ENCODE measurements at places on chromosomes 4 and X.

DNA sequence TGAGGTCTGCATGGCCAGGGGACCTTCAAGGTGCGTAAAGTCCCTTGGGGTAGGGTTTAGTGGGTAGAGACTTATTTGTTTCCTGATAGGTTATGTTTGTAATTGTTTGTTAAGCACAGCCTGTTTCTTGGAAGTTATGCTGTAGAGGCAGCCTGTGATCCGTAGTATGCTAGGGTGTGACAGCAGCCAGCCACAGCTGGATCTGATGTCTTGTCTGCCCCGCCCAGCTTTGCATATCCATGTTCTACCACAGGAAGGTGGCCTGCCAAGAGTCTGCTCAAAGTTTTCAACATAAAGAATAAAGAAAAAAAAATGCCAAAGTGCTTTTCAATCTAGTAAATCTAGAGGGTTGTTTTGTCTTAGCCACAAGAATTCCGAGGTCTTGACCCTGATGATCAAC lies 19.1 kb upstream of the PRRG3 start:
- DNase-seq, result no peak

DNA sequence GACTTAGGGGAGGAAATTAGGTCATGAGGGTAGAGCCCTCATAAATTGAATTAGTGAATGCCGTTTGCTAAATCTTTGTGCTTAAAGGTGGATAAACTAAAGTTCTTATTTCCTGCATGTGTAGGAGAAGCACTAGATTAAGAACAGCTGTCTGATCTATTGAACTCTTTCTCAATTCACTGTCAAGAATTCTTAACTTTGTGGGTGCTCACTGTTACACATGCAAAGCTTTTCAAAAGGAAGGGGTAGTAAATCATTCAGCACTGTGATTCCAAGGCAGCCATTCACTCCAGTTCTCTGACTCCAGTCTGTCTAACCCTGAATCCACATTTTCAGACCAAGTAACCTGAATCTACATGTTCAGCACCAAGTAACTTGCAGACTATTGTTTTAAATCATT lies 1520.1 kb downstream of the PCDH18 start:
- peak; percentile 6 for DNase-seq

GRCh38 chr4:4267981-4268380 lies 20.0 kb upstream of the TMEM128 start:
- DNase-seq, result peak; percentile 25

GRCh38 chrX:38896724-38897298 lies 95.6 kb downstream of the MID1IP1 start:
- no peak for DNase-seq

GRCh38 chrX:110421500-110422455 lies 63.1 kb downstream of the RTL9 start:
- no peak for DNase-seq

- DNase-seq, result no peak
Observed at GRCh38 chr4:52014903-52015302, 5.3 kb downstream of the LRRC66 start.

DNA sequence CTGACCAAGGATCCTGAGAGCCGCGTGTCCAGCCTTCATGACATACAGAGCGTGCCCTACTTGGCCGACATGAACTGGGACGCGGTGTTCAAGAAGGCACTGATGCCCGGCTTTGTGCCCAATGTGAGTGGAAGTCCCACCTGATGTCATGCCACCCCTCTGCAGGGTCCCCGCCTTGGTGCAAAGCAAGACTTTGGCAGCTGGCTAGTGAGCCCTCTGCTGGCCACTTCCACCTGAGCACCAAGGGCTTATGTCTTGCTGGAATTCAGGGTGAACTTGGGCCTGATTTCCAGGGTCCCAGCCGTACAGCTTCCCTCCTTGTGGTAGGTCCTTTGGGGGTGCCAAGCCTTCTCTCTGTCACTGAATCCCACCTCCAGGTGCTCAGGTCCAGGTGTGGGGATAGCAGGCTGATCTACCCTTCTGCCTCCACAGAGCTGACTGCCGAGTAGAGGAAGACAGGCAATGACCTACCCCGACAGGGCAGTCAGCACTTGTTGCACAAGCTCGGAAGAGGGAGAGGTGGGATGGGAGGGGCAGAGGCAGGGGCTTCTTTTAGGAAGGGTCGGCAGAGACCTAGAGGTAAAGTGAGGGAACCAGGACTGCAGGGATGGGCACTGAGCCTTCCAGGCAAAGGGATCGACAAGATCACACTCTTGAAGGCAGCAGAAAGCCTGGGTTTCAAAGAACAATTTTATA lies 248.1 kb downstream of the EVC2 start:
- peak; percentile 18 for DNase-seq

DNA sequence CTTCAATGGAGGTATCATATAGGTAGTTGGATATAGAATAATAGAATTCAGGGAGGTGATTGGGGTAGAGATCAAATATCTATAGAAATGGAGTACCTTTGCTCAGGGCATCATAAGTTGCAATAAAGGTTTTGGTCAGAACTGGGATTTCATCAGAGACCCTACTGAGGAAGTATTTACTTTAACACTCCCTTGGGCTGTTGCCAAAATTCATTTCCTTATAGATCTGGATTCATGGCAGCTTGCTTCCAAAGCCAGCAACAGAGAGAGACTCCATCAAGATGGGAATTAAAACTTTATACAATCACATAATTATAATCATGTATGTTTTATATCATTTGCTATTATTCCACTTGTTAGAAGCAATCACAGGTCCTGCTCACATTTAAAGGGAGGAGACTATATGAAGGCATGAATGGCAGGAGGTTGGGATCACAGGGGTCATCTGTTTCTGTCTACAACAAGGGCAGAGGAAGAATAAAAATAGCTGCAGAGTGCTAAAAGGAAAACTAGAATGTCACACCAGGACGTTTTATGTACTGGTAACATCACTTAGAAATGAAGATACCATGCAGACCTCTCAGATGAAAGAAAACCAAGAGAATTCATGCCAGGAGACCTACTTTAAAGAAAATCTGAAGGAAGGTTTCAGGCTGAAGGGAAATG lies 902.1 kb upstream of the LCORL start:
- no peak for DNase-seq

DNA sequence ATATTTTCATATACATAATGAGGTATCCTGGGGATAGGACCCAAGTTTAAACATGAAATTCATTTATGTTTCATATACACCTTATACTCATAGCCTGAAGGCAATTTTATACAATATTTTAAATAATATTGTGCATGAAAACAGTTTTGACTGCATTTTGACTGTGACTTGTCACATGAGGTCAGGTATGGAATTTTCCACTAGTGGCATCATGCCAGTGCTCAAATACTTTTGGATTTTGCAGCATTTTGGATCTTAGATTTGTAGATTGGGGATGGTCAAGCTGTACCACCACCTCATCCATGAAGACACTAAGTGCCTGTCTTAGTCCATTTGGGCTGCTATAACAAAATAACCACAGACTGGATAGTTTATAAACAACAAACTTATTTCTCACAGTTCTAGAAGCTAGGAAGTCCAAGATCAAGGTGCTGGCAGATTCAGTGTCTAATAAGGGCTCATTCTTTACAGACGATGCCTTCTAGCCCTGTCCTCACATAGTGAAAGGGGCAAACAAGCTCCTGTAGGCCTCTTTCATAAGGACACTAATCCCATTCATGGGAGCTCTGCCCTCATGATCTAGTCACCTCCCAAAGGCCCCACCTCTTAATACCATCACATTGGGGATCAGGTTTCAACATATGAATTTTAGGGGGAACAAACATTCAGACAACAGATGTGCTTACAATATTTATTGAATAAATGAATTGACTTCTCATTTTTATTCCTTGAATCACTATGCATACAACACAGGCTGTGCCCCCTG lies 9.4 kb downstream of the NUDT6 start:
- no peak for DNase-seq

DNA sequence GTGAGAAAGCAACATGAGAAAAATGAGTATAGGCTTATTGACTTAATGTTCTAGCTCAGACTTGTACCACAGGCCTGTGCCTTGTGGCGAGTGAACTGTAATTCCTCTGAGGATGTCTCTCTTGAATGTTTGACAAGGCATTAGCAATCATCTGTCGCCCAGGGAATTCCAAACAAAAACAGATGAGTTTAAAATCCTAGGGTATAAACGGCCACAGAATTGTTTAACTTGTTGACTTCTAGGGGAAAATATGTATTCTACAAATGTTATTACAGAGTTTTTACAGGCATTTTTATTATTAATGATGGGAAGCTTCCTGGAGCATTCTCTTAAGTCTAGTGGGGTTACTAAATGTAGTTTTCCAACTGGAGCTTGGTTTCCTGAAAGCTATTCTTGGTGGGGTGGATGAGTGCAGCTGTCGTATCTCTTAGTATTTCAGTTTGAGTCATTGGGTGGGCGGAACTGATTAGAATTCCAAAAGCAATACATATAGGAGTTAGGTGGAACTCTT lies 40.6 kb downstream of the ARHGAP10 start:
- peak; percentile 82 for DNase-seq

- DNase-seq, result no peak
Observed at GRCh38 chr4:79425586-79425985, 17.6 kb upstream of the GK2 start.

GRCh38 chr4:10192331-10192730 lies 75.7 kb upstream of the WDR1 start:
- no peak for DNase-seq

GRCh38 chr4:151422854-151423253 lies 13.9 kb downstream of the FHIP1A start:
- no peak for DNase-seq

DNA sequence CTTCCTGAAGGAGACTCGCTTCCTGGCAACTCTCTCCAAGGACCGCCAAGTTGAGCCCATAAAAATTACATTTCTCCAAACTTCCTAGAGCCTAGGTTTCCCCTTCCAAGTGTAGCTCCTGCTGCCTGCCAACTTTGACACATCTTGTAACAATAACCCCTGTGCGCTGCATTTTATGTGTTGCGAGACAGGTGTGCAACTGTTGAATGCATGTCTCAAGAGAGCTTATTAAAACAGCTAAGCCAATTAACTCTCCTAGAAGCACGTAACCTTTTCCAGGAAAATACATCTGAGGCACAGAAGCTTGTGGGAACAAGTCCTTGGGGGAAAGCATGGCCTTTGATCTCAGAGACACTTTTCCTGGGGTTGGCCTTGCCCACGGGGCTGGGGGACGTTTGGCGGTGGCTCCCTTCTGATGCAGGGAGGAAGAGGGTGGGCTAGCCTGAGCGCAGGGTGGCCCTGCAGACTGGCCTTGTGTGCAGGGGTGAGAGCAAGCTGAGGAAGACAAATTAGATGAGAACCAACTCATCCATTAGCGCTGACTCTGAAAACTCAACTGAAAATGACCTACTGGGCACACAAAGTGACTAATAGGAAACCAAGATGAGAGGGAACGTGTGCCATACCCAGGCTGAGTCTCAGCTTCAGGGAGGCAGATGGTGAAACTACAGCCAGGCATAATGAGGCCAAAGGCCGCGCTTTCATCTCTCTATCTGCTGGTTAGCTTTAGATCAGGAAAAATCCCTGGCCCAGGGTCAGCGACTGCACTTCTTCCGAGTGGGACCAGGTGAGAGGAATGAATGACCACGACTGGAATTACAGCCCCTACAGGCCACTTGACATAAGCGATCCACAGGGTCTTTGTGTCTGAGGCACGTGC lies 75.3 kb downstream of the ENPP6 start:
- DNase-seq, result no peak

GRCh38 chrX:107823456-107823855 lies 2.2 kb upstream of the MID2 start:
- peak; percentile 49 for DNase-seq

DNA sequence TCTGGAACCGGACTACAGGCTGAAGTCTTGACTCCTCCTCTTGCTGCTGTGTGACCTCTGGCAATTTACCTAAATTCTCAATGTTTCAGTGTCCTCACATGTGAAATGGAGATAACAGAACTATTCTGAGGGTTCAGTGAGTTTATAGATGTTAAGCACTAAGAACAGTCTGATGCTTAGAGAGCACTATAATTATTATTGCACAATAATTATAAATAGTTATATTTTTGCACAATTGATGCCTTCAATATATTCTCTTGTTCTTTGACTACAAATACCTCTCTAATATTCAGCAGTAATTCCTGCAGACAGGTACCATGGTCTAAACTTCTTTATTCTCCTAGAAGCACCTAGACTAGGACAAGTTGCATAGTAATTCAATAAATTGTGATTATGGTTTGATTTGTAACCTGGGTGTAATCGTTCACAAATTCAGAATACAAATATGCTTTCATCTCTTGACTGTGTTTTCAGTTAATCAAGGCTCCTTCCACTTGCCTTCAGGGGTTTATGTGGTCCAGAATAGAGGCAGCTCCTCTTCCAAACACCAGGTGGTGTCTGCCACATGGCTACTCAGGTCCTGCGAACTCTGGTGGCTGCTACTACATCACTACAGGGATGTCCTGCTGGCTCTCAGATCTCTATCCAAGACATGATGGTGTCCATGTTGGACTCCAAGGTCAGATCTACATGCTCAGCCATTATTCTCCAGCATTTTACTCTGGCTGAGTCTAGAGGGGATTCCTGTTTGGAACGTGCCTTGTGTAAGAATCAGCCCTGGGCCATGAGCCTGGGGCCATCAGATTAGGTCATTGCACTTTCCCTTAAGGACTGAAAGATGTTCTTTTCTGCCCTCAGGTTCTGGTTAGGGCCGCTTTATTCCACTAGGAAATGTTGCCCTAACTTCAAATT lies 103.4 kb downstream of the QRFPR start:
- DNase-seq, result no peak

DNA sequence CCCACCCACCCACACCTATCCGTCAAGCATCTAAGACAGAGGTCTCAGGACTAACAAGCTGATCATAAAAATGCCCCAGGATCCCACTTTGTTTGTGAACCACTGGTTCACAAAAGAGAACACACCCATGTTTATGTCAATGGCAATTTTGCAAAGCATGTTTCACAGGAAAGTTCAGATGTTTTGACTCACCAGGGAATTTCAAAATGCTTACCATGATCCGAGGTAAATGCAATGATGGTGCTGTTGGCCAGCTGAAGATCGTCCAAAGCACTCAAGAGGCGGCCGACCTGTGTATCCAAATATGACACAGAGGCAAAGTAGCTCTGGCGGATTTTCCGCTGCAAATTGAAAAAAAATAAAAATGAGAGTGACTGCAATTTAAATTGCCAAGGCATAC lies 15.0 kb downstream of the IDS start:
- no peak for DNase-seq

DNA sequence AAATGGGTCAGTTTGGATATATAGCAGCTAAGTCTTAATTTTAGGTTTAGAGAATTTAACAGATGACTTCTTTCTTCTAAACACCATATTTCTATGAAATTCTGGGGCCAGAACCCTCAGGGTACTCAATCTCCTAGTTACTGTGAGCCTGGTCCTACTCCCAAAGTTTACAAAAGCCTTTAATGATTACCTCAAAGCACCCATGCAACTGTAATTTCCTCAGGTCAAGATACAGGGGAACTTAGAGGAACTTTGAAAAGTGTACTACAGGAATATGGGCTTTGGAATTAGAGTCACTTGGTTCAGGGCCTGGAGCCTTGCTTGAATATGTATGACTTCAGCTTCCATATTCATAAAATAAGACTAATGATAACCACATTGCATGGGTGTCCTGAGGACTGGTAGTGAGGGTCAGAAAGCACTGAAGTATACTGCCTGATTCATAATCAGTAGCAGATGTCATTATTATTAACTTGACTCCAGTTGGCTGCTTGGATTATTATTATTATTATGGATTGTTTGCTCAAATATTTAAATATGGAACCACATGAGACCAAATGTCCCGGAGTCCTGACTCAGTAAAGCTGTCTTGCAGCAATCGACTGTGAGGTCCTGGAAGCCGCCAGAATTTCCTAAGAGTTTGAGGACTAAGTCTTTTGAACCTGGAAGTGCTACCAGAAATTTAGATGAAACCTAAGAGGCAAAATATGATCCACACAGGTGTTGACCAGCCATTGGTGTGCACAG lies 2.0 kb upstream of the ADH7 start:
- no peak for DNase-seq

GRCh38 chr4:24003926-24004325 lies 114.1 kb upstream of the PPARGC1A start:
- no peak for DNase-seq

All from astrocyte of the spinal cord (primary cell).